ENCODE measurements at places on chromosomes 16 and 17.

GRCh38 chr16:72189865-72190371, 18.0 kb upstream of the PMFBP1 start:
- DNase-seq: no peak

- DNase-seq: no peak
Measured at GRCh38 chr17:42846594-42847280, 2.4 kb downstream of the AOC2 start.

DNA sequence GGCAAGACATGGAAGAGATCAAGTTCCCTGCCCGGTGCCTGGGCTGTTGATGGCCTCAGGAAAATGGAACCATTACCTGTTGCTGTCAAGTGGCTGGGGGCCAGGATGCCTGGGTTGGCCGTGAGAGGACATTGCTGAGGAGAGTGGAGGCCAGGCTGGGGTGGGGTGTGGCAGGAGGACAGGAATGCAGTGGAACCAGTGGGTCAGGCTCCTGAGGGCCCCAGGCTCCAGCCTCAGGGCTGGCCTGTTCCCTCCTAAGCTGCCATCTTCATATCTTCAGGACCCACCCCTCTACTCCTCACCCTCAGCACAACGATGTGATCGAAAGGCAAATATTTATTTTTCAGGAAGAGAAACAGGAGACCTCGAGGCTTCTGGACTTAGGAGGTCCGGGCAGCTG, 8.5 kb upstream of the YPEL3 start:
- DNase-seq: no peak

- DNase-seq: no peak
Measured at GRCh38 chr17:48800626-48801217, 16.3 kb downstream of the TTLL6 start.

- DNase-seq: no peak
Measured at GRCh38 chr17:57607553-57608120, 137.5 kb downstream of the CCDC182 start.

GRCh38 chr17:64174686-64175456, 44.9 kb upstream of the ERN1 start:
- DNase-seq: no peak

DNA sequence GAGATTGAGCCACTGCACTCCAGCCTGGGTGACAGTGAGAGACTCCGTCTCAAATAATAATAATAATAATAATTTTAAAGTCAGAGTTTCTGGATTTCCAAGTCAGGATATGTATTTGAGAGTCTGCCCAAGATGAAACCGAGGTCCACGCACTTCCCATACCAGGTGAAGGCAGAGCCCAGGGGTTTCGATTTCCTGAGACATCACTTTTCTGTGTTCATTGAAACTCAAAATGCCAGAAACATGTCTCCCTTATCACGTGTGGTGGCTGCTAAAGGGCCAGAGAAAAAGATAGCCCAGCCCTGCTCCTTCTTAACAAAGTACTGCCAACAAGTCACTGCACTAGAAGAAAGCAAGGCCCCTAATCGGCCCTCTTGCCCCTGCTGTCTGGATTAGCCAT, 9.8 kb upstream of the RNF157 start:
- DNase-seq: no peak

GRCh38 chr16:29702269-29702668, 23.3 kb downstream of the QPRT start:
- peak; percentile 32 for DNase-seq

DNA sequence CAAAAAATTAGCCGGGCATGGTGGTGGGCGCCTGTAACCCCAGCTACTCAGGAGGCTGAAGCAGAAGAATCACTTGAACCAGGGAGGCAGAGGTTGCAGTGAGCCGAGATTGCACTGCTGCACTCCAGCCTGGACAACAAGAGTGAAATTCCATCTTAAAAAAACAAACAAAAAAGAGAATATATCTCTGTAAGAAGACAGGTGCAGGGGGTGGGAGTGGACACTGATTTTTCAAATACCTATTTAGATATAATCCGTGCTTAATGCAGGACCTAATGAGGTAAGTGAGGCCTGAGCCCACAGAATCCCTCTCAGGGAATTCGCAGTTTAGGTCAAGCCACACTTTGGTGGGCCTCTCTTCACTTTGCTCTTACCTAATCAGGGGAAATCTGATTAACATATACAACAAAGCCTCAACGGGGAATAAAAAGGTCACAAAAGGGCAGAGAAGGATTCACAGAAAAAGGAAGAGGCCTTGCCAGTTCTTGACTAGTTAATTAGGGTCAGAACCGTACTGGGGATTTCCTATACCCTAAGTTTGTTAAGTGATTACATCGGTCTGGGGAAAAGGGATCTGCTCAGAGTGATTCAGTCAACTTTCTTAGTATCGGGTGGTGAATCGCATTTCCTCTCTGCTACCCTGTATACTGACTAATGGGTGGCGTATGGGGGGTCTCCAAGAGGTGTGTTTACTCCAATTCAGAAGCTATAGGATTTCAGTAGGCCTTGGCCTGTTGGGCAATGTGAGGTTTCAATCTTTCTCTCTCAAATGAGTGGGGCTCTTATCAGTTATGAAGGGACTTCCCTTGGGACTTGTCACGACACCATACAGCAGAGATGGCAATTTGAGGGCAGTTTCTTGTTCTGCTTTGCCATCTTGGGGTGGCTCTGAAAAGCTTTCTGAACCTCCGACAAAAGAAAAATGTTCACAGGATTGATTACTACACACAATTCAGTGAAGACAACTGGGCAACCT, 1.9 kb upstream of the NFAT5 start:
- DNase-seq: peak; percentile 70

- no peak for DNase-seq
Measured at GRCh38 chr17:28216052-28216451, 102.9 kb upstream of the TMEM97 start.

- no peak for DNase-seq
Measured at GRCh38 chr17:4365628-4366326, 698 bp downstream of the UBE2G1 start.

DNA sequence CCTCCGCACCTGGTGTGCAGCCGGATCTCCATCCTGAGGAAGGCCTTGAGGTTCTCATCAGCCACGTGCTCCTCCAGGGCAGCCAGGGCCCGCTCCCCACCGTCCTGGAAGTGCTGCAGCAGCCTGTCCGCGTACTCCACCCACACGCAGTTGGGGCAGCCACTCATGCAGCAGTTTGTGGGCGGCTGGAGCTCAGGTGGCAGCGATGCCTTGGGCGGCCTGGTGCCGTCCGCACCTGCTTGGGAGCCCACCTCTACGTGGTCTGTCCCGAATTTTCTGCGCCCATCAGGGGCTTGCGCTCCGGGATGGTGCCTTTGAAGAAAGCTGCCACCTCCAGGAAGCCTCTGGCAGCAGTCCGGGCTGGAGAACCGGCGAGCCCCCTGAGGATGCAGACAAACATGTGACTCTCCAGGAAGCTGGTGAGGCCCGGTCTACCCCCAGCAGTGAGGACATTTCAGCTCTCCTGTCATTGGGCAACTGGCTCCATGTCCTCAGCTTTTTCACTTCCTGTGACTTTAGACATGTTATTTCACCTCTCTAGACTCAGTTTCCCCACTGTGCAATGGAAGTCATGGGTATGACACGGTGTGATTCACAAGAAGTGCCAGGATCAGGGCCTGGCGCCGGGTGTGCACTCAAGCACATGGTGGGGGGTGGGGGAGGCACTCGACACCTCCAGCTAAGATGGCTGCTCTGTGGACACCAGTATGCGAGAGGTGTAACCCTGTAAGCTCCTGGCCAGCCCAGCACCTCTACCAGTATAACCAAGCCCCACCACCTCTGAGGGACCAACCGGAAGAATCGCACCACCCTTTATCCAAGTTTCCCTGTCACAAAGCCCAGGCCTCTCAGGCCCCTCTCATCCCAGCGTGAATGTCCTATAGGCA, 957 bp downstream of the OXLD1 start:
- no peak for DNase-seq

- DNase-seq: no peak
Measured at GRCh38 chr17:75831032-75831571, 13.1 kb downstream of the UNC13D start.

GRCh38 chr17:71830866-71831265, 290.0 kb upstream of the SOX9 start:
- no peak for DNase-seq

DNA sequence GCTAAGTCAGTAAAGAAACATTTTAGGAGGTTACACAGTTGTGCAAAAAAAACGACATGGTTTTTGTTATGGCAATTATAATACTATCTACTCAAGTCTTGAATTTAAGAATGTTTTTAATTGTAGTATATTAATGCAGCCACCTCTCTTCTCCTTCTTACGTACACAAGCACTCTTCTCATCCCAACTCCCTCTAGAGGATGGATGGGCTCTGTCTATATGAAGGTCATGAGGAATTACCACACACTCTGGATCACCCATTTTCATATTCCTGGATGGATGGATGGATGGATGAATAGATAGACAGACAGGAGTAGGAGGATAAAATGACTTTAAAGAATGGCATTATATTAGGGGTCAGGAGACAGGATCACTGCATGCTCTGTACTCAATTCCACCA, 120.0 kb downstream of the PHKB start:
- DNase-seq: no peak

DNA sequence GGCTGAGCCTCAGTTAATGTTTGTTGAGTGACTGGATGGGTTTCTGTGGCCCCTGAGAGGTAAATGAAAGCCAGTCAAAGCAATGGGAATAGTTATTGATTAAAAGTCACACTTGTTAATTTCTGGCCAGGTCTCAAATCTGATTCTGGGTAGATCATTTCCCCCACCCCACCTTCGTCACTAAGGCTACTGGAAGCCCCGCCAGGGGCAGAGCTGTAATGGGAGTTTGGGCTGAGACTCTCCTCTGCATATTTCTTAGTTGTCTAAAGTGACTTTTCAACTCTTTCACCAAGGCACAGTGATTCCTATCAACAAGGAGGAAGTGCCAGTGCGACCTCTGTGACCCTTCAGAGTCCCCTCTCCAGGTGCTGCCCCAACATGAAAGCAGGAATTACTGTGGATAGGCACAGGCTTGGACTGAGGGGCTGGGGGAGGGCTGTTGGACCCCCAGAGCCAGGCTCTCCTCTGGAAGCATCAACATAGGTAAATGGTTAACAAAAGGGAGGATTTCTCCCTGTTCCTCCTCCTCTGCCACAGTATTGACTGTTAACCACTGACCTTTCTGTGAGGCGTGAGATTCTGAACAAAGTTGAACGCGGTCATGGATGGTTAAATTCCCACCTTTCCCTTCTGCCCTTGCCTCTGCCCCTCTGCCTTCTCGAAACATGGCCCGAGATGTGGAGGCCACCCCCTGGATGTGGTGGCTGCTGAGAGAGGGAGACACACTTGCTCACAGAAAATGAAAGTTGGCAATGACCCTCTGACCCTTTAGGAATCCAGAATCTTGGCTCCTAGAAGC, 20.8 kb upstream of the TBX2 start:
- no peak for DNase-seq

- no peak for DNase-seq
Measured at GRCh38 chr17:70096861-70097260, 21.8 kb downstream of the KCNJ16 start.

DNA sequence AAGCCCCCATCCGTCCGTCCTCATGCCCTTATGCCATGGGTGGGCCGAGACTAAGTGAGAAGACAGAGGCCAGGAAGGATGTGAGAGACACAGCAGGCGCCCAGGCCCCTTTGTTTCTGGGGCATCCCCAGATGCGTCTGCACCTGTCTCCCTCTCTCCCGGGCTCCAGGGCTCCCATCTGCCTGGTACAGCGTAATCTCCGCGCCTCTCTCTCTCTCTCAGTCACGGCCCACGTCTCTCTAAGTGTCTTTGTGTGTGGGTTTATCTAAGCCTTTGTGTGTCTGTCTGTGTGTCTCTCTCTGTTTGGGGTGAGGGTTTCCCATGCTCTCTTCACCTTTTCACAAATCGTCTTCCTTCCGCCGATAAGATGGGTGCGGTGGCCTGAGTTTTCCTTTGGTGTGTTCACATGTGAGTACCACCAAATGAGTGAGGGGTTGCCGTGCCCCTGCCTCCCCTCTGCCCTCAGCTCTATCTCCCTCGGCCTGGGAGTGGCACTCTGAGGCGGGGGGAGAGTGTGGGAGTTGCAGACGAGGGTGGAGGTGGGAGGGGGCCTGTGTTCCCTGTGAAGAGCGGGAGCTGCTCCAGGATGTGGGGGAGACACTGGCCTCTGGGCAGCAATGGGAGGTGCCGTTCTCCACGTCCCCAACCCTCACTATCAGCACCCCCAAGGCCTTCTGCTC, 25.8 kb upstream of the ABCC3 start:
- no peak for DNase-seq

Measured in naive B cell (primary cell).